ENCODE measurements at places on chromosomes 3 and 15. TPM values are rescaled to one million over a fixed set of nuclear protein-coding genes. Genes with fewer than 3 reads are reported as not detected.
A peak's percentile ranks its signal among the peaks of the same experiment; 100 is the strongest.

DNA sequence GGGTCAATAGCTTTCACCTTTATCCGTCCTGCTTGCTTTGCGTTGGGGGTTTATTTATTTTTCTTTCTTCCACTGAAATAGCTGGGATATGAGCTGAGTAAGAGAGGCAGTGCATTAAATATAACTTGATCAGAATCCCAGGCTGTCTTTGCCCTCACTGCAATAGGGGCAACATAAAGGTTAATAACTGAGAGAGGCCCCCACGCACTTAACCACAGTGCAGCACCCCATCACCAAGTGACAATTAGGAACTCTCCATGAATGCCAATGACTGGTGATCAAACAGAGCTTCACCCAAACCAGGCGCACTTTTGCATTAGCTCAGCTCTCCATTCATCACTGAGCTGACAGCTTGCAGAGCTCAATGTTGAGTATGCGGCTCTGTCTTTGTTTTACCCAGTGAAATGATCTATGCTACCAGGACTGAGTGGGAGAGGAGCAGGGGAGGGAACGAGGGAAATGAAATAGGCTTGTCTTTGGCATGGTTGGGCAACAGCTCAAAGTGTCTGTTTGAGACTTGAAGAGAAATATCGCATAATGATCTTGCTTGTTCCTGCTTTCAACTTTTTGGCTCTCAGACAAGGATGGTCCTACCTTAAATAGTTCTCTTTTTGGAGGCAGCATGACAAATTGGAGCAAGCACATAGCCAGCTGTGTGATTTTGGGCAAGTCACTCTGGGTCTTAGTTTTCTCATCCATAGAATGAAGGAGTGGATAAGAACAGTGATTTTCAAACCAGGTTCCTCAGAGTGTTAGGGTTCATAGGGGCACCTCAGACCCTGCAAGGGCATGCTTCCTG lies 14.5 kb upstream of the GLCE start:
- no peak for DNase-seq
- H3K4me3 ChIP-seq, result no peak overlapping the region
- H3K27me3 ChIP-seq, result peaks cover 64% of the 10 kb centered on the region
- no peaks in the 10 kb centered on the region for H3K4me1 ChIP-seq
- no peaks in the 10 kb centered on the region for H3K36me3 ChIP-seq
- H3K27ac ChIP-seq, result no peak overlapping the region

DNA sequence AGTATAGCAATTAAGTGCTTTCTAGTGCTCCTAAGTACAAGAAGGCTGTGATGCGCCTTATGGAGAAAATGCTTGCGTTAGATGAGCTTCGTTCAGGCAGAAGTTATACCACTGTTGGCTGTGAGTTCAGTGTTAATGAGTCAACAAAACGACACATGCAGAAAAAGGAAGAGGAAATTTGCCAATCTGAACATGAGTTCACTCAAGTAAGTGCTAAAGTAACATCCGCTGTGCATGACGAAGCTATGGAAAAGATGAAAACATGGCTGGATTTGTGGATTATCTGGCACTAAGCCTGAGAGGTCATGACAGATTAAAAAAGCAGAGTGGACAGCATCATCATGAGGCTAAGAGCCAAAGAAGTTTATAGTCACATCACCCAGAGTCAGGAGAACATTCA lies 36.9 kb downstream of the SH3BP5 start:
- H3K36me3 ChIP-seq, result no peaks in the 10 kb centered on the region
- H3K27me3 ChIP-seq, result no peaks in the 10 kb centered on the region
- no peak overlapping the region for H3K4me3 ChIP-seq
- peaks cover 16% of the 10 kb centered on the region for H3K4me1 ChIP-seq
- DNase-seq, result peak; percentile 87

DNA sequence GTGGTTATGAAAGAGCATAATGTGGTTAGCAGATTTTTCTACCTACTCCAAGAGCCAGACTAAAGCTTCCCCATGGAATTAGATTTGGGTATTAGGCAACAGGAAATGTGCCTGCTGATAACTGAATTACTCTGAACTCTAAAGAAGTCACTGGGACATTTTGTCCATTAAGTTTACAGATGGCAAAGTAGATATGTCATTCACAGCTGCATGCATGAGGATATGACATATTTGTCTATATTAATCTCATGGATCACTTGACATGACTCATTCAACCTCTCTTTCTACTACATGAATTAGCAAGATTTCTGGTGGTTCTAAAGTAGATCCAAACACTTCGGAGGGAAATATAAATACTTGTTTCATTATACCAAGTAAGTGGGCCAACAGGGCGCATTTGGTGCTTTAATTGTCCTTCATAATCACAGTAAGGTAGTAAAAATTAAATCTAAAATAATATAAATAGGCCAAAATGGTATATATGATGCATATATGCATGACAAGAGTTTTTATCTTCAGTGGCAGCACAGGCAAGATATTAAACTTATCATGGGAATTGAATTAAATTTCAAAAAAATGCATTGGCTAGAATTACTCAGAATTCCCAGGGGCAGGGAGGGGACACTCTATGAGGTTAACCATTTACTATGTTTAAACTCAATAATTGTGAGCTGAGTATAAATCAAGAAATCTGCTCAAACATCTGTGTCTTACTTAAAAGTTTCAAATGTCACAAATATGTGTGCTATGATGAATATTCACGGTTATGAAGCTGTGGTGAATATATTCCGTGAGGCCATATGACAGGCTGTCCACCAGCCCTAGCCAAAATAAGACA lies 365.3 kb upstream of the KCNMB2 start:
- peak overlapping the region; percentile 48 for H3K27ac ChIP-seq
- H3K36me3 ChIP-seq, result no peaks in the 10 kb centered on the region
- H3K4me3 ChIP-seq, result no peak overlapping the region
- no peaks in the 10 kb centered on the region for H3K27me3 ChIP-seq
- DNase-seq, result no peak
- H3K4me1 ChIP-seq, result peaks cover 11% of the 10 kb centered on the region

GRCh38 chr3:178001670-178002101 lies 534.5 kb upstream of the KCNMB2 start:
- H3K36me3 ChIP-seq, result no peaks in the 10 kb centered on the region
- no peaks in the 10 kb centered on the region for H3K4me1 ChIP-seq
- DNase-seq, result no peak
- no peaks in the 10 kb centered on the region for H3K27me3 ChIP-seq
- no peak overlapping the region for H3K27ac ChIP-seq

GRCh38 chr15:22861161-22861560 lies 22.7 kb downstream of the NIPA2 start:
- H3K36me3 ChIP-seq, result peaks cover 41% of the 10 kb centered on the region
- H3K27ac ChIP-seq, result no peak overlapping the region
- no peaks in the 10 kb centered on the region for H3K4me1 ChIP-seq
- DNase-seq, result no peak
- no peak overlapping the region for H3K4me3 ChIP-seq
- H3K27me3 ChIP-seq, result no peaks in the 10 kb centered on the region

DNA sequence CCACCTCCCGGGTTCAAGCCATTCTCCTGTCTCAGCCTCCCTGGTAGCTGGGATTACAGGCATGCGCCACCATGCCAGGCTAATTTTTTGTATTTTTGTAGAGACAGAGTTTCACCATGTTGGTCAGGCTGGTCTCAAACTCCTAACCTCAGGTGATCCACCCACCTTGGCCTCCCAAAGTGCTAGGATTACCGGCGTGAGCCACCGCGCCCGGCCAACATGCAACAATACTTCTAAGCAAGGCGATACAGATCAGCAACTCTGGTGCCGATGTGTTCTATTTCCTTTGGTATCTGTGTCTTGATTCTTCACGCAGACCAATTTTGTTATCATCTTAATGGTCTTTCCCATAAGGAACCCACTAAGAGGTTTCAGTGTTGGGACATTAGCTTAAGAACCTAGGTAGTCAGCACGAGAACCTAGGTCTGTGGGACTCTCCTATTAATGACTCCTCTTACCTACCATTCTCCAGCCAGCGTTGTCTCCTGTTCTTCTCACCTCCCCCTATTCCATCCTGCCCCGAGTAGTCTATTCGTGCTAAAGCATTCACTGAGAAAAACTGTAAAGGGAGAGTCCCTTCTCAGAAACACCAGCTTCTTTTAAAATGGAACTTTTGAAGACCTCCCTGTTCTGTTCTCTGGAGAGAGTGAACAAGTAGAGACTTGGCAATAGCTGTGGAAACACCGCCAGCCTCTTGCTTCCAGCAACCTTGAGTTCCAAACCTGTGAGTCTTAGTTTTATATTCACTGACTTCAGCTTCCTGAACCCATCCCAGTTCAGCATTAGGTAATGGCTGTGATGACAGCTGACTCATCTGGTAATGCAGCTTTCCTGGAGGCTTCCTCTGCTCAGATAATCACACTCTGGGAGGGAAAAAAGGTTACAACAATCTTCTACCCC lies 61.2 kb downstream of the TSC22D2 start:
- H3K36me3 ChIP-seq, result no peaks in the 10 kb centered on the region

DNA sequence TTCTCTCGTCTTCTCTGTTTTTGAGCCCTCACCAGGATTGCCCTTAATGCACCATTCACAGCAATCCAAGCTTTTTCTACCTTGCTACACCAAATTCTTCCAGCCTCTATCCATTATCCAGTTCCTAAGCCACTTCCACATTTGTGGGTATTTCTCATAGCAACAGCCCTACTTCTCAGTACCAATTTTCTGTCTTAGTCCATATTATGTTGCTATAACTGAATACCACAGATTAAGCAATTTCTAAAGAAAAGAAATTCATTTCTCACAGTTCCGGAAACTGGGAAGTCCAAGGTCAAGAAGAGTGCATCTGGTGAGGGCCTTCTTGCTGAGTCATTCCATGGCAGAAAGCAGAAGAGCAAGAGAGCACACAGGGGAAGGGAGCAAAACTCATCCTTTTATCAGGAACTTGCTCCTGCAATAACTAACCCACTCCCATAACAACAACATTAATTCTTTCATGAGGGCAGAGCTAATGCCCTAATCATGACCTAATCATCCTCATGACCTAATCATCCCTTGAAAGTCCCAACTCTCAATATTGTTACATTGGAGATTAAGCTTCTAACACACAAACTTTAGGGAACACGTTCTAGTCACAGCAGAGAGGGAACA lies 9.7 kb upstream of the EIF1B start:
- H3K4me3 ChIP-seq, result no peak overlapping the region
- H3K36me3 ChIP-seq, result no peaks in the 10 kb centered on the region
- DNase-seq, result no peak
- H3K4me1 ChIP-seq, result peaks cover 22% of the 10 kb centered on the region
- H3K27ac ChIP-seq, result peak overlapping the region; percentile 74

The FETUB gene
- total RNA-seq, result not detected

The GMNC gene
- under 0.01 TPM for total RNA-seq

The ARPIN gene
- total RNA-seq, result 14.1 TPM

The FBXO40 gene
- total RNA-seq, result not detected

The GOLGA8K gene
- 0.36 TPM for total RNA-seq

The UROC1 gene
- not detected for total RNA-seq

The ARL8B gene
- 90.8 TPM for total RNA-seq

Data from osteoblast (primary cell).